CD4-positive, alpha-beta T cell treated with Interleukin-10 for 1 hour (primary cell): ENCODE measurements at places on chromosomes 4 and X.

DNA sequence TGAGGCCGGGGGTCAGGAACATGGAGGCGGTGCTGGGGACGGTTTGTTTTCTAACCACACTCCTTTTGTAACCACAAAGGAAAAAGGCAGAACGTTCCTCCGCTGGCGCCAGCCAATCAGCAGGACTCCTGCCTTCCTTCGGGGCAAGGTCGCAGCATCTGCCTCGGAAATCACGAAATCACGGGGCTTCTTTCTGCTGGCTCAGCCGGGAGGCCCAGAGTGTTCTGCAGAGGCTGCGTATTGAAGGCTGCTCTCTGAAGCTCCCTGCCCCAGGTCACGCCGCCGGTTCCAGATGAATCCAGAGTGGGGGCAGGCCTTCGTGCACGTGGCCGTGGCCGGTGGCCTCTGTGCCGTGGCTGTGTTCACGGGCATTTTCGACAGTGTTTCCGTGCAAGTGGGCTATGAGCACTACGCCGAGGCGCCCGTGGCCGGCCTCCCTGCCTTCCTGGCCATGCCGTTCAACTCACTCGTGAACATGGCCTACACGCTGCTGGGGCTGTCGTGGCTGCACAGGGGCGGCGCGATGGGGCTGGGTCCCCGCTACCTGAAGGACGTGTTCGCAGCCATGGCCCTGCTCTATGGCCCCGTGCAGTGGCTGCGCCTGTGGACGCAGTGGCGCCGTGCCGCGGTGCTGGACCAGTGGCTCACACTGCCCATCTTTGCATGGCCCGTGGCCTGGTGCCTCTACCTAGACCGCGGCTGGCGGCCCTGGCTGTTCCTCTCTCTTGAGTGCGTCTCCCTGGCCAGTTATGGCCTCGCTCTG lies 9.4 kb downstream of the TMEM187 start:
- peak; percentile 77 for DNase-seq

DNA sequence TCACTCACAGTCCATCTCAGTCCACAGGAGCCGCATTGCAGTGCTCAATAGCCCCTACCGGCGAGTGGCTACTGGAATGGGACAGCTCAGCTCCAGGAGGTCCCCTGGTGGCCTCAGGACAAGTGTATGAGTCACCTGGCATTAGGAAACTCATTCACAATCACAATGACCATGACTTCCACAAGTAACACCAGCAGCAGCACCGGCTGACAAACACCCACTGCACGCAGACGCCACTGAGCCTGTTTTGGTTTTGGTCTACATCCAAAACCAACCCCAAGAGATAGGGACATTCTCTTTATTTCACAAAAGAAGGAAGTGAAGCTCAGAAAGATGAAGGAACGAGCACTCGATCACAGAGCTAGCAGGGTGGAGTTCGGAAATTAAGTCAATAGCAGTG lies 8.1 kb downstream of the JAKMIP1 start:
- no peak for DNase-seq

DNA sequence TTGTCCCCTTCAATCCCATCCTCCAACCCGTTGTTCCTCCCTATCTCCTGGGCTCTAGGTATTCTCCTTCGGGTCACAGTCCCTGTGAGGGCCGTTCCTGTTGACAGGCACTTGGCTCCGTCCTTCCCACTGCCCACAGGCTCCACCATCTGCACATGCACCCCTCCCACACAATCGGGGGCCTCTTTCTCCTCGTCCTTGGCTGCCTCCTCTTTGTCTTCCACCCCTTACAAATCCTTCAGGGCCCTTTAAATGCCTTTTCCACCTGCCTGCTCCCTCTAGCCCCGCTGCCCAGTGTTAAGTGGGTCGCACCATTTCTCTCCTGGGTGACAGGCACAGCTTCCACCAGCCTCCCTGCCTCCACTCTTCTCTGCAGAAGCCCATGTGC lies 2.7 kb upstream of the AVPR2 start:
- DNase-seq, result no peak

DNA sequence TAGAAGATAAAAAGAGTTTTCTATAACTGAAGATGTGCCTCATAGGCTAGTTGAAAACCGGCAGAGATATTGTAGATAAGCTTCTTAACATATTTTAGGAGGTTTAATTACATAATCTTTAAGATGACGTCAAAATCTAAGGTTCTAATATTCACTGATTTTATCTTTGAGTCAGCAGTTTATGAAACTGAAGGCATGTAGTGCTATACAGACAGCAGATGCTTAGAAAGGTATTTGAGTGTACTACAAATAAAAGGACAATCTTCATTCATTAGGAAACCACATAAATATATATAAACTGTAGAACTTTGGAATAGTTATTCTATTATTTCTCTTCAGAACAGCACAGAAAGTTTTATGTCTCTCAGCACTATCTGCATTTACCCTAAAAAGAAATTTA lies 504.8 kb downstream of the IL15 start:
- DNase-seq, result no peak

- no peak for DNase-seq
These were observed 20.3 kb upstream of the HGFAC start for GRCh38 chr4:3421470-3421869.

DNA sequence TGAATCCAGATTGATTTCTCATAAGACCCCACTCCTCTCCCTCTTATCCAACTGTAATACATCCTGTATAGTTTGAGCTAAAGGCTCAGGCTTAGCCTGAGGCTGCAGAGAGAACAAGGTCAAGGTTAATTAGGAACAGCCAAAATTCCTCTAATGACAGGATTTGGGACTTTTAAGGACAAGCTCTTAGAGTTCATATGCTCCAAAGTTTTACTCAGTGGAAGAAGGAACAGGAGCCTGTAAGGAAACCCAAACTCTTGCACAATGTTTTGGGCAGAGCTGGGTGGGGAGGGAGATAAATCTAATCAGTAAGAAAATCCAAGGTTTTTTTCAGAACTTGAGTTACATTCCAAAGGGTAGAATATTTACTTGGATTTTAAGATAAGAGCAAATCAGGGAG lies 238.8 kb downstream of the QDPR start:
- no peak for DNase-seq

- no peak for DNase-seq
These were observed 3.8 kb upstream of the CITED1 start for GRCh38 chrX:72309297-72310071.
